Activated CD4-positive, alpha-beta T cell treated with anti-CD3 and anti-CD28 coated beads, Interleukin-2, amount 10 ng/mL, durations not matched to agents 7 days and 5 days (primary cell): ENCODE measurements at places on chromosomes 5 and 9.
A peak's percentile ranks its signal among the peaks of the same experiment; 100 is the strongest.

- no peak for DNase-seq
These were observed 2.4 kb downstream of the ELL2 start for GRCh38 chr5:95959051-95959887.

GRCh38 chr9:130755377-130756007 lies 61.9 kb downstream of the EXOSC2 start:
- no peak for DNase-seq

- DNase-seq, result no peak
These were observed 9.5 kb upstream of the PHF19 start for GRCh38 chr9:120886490-120886967.

- DNase-seq, result no peak
These were observed 89.4 kb downstream of the ZNF474 start for GRCh38 chr5:122218778-122219177.

- peak; percentile 10 for DNase-seq
These were observed 1.3 kb downstream of the GABBR2 start for GRCh38 chr9:98707166-98708102.

- DNase-seq, result no peak
These were observed 46.6 kb upstream of the GNPDA1 start for GRCh38 chr5:142059304-142059940.
